Stimulated activated CD4-positive, alpha-beta T cell treated with anti-CD3 and anti-CD28 coated beads, Interleukin-15, amount 100 ng/mL, for 1 hour (primary cell): ENCODE measurements at places on chromosomes 3 and 15.

- no peak for DNase-seq
These were observed 1081.1 kb downstream of the NAALADL2 start for GRCh38 chr3:175940243-175940642.

DNA sequence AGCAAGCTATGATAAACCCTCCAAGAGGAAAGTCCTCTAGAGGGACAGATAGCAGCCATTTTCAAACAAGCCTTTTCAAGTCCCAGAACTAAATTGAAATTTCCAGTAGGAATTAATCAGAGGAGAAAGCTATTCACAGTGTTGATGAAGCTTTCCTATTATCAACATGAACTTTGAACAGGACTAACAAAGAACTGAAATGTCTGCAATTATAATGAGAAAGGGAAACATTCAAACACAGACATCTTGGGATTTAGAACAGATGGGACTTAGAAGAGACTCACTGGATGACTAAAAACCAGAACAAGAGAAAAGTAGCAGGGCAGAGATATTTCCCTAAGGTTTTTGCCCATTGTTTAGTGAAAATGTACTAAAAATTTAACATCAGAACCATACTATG, 622.1 kb upstream of the UBE2E2 start:
- no peak for DNase-seq

DNA sequence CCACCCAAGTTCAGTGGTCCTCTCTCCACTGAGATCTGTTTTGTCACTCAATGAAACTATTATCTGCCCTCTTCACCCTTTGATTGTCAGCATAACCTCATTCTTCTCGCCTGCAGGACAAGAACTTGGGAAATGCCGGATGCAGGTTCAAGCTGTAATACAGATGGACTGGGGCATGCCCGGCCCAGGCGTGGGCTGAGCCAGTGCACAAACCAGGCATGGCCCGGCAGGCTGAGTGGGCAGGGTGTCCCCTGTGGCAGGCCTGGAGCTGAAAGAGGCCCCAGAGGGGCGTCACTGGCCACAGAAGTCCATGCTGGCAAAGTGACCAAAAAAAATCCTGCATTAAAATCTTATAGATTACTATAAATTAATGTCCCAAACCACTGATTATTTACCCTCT, 638.9 kb upstream of the EPHA6 start:
- no peak for DNase-seq

GRCh38 chr3:116064646-116065045, 380.6 kb downstream of the LSAMP start:
- DNase-seq: no peak

DNA sequence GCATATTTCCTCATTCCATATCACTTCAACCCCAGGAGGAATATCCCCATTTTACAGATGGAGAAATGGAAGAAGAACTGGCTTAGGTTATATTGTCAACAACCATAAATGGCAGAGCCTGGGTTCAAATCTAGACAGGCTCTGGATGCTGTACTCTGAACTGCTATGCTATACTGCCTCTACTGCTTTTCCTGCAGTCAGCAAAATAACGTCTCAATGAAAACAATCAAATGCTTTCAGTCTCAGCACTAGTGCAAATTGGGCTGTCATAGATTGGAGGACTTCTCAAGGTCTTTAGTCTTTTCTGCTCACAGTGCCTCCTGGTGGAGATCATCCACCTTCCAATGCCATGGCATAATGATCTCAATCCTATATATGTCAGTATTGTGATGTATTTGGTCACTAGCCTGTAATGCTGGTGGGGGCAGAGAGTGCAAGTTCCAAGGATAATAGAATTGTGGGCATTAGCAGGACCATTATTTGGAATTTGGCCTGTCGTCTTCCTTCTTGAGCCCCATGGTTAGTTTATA, 285.0 kb downstream of the CLSTN2 start:
- no peak for DNase-seq

GRCh38 chr3:36648241-36649034, 115.9 kb downstream of the DCLK3 start:
- no peak for DNase-seq

- no peak for DNase-seq
These were observed 27.5 kb downstream of the ESYT3 start for GRCh38 chr3:138461896-138462295.

DNA sequence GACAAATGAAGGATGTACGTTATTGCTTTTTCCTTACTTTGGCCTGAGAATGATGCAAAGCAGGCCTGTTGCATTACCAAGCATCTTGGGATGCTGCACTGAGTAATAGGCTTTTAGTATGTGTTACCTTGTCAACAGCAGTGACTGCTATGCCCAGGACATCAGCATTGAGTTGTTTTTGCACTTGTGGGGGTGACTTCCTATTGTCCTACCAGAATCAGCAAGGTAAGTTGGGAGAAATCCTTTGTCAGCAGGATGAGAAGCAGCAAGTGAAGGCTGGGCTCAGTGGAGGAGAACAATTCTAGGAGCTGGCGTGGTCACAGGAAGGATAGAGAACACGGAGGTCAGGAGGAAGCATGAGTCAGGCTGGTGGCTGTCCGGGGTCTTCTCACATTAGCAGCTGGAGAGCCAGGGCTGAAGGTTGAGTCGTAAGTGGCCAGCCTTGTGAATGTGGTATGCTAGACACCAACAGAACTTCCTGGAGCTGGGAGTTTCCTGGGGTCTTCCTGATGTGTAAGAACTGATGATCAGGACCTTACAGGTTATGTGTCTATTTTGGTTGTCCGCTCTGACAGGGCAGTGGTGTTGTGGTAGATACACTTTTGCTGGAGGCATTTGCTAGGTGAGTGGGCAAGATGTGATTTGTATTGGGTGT, 142.7 kb downstream of the FNDC3B start:
- DNase-seq: no peak

DNA sequence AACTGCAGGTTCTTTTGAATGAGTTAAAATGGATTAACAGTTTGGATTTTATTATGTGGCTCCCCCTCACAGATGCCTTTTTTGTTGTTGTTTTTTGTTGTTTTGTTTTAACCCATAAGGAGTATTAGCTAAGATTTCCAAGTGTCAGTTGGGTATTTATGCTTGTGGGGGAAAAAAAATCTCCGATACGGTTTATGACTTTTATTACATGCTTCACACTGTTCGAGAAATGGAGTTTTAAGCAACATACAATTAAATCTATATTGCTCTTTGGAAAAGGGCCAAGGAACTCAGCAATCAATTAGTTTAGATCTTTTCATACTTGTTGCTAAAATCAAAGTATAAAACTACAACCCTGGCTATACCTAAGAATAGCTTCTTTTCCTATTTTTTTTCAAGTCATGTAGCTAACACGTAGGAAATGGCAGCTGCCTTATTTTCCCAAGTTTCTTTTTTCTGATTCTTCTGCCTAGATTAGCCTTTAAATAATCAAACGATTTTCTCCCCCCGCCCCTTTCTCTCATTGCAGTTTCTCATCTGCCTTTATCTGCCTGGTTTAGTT, 16.0 kb downstream of the NR2F2 start:
- no peak for DNase-seq

DNA sequence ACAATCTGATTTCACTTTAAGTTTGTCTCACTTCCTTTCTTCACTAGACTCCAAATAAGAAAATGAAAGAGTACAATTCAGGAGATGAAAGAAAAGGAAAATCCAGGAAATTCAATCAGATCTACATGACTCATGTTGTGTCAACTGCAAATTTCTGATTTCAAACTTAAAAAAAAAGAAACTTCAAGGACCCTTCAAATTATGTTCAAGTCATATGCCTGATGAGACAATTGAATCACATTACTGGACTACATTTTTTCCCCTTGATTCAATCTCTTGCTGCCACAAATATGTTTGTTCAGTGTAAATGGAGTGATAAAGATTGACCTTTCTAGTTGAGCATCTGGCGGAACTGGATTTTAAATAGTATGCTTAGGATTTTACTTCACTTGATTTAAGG, 37.4 kb downstream of the FRMD5 start:
- no peak for DNase-seq

GRCh38 chr3:71103430-71103921, 480.1 kb downstream of the FOXP1 start:
- DNase-seq: no peak

DNA sequence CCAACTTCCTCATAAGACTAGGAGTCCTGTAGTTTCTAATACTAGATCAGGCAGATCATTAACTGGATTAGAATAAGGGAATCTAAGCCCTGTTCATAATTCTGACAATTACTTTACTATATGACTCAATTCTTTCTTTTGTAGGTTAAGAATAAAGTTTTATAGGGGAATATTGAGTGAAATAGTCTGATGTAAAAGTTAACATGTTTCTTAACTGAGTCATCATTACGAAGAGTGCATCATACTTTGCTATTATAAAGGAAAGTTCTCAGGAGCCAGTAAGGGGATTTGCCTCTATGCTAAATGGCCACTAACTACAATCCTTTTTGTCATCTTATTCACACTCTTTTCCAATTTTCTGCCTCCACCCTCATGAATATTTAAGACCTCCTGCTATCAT, 63.1 kb downstream of the POLQ start:
- DNase-seq: no peak

DNA sequence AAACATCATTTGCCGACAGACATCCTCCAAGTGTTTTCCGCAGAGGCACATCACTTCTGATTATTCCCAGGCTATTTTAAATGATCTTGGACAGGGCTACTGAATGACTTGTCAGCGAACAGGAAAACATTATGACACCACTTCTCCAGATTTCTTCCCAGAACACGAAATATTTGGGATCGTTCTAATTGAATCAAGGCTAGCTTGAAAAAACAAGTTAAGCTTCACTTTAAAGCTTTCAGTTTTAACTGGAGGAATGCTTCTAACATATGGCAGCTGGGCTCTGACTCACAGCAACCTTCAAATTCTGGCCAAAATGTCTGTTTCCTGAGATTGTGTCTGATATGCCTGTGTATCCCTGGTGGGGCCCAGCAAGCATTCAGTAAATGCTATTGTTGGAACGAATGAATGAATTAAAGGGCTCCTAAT, 127.0 kb upstream of the ICE2 start:
- DNase-seq: no peak

DNA sequence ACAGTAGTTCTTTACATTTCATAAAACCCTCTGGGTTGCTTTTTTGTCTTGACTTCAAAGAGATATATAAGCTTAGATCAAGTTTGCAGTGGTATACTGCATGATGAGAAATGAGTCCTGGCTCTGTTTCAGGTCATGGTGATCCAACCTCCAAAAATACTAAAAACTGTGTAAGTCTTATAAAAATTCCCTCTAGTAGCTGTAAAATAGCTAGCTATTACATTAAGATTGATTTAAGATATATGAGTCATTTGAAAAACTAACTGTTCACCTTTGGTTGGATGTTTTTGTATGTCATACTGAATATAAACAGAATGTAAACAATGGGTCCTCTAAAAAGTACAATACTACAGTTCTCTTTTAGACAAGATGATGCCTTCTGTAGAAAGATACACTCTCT, 879.2 kb downstream of the ROBO1 start:
- DNase-seq: no peak

DNA sequence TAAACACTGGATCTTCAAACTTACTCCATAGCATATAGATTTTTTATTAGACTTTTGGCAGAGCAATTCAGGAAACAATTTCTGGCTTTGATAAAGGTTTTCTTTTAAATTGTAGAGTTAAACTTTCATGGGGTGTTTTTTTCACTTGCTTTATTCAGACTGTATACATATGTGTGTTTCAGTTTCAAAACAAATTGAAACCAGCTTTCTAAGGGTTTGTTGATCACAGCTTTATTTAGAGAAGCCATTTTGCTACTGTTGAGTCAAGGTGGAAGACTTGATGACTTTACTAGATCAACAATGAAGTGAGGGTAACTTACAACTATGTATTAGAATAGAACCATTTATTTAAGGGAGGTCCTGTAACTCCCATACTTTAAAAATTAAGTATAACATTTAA, 6.2 kb downstream of the UBE2E1 start:
- DNase-seq: no peak

DNA sequence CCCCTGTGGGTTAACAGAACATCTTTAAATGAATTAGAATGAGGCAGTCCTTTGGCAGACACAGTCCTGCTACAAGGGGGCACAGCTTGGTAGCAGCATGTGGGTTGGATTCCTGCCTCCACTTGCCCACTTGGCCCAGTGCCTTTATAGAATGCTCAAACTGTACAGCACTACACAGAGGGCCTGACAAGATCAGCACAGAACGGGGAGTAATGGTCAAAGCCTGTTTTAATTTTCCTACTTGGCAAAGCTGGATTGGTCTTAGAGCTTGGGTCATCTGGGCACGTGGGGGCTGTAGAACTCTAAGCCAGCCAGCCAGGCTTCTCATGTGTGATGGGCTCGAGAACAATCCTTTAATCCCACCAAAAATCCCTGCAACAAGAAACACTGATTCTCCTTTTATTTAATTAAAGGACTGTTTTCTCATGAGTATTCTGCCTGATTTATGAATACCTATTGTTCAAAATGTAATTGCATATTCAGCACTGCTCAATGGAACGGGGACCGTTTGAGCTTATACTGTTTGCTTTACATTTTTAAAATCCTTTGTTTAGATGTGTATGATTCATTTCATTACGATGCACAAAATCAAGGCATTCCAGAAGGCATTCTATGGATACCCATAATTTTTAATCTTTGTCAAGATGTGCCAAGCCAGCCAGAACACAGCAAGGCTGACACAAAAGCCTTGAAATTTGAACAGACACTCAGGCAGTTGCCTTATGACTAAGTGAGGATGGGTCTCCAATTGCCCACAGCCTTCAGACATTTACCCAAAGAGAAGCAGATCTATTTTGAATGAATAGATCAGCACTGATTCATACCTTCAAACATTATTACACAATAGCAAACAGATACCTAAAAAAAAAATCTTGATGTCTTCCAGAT, 249.3 kb upstream of the TGFBR2 start:
- DNase-seq: no peak

- no peak for DNase-seq
These were observed 125.7 kb downstream of the EEFSEC start for GRCh38 chr3:128278761-128279600.

GRCh38 chr3:72044231-72044855, 259.4 kb upstream of the PROK2 start:
- no peak for DNase-seq

DNA sequence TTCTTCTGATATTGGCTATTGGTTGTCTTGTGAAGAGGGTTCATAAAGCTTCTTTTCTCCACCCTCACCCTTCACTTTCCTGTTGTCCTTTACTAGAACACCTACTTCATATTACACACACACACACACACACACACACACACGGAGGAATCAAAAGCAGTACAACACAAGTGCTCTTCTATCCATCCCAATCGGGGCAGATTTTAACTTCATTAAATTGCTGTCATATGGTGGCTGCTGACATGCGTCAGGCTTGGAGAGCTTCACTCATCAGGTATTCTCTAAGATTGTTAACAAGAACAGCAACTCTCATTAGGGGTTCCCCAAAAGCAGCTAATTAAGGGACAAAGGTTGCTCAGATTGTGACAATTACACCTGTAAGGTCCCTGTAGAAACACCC, 239.1 kb upstream of the MEIS2 start:
- no peak for DNase-seq
